GM20000 (cell line): ENCODE measurements at places on chromosomes 16 and 17.

- no peak for DNase-seq
Measured at GRCh38 chr17:6061290-6061689, 8.9 kb upstream of the WSCD1 start.

- peak; percentile 80 for DNase-seq
Measured at GRCh38 chr16:84718-85406, 6.8 kb downstream of the MPG start.

DNA sequence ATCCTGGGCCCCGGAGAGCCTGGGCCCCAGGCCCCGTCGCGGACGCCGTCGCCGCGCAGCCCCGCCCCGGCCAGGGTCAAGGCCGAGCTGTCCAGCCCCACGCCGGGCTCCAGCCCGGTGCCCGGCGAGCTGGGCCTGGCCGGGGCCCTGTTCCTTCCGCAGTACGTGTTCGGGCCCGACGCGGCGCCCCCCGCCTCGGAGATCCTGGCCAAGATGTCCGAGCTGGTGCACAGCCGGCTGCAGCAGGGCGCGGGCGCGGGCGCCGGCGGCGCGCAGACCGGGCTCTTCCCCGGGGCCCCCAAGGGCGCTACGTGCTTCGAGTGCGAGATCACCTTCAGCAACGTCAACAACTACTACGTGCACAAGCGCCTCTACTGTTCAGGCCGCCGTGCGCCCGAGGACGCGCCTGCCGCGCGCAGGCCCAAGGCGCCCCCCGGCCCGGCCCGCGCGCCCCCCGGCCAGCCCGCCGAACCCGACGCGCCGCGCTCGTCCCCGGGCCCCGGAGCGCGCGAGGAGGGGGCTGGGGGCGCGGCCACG is 36.8 kb upstream of the ZC3H18 start:
- no peak for DNase-seq

GRCh38 chr17:50787106-50787505 is 19.8 kb upstream of the ANKRD40CL start:
- no peak for DNase-seq

- DNase-seq = no peak
Measured at GRCh38 chr16:3998793-3999478, 117.3 kb downstream of the ADCY9 start.

GRCh38 chr17:66290101-66290722 is 12.2 kb upstream of the PRKCA start:
- no peak for DNase-seq

GRCh38 chr17:43092901-43093300 is 32.3 kb downstream of the BRCA1 start:
- DNase-seq = no peak
